ENCODE measurements at places on chromosomes 3 and 15.
A peak's percentile ranks its signal among the peaks of the same experiment; 100 is the strongest.

DNA sequence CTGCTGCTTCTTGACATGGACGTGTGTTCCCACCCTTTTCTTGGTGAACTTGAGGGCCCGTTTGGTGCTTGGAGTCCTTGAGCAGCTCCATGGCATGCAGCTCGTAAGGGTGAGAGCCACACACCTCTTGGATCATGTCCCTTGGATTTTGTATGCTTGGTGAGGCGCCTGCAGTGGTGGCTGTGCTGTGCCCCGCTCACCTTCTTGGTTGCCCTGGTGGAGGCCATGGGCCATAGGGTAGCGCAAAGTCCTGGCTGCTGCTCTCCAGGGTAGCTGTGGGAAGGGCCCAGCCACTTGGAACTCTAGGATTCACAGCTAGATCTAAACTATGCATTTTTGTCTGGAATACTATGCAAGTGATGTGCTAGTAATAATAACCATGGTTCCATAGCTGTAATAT lies 26.7 kb upstream of the DPPA4 start:
- DNase-seq: no peak

DNA sequence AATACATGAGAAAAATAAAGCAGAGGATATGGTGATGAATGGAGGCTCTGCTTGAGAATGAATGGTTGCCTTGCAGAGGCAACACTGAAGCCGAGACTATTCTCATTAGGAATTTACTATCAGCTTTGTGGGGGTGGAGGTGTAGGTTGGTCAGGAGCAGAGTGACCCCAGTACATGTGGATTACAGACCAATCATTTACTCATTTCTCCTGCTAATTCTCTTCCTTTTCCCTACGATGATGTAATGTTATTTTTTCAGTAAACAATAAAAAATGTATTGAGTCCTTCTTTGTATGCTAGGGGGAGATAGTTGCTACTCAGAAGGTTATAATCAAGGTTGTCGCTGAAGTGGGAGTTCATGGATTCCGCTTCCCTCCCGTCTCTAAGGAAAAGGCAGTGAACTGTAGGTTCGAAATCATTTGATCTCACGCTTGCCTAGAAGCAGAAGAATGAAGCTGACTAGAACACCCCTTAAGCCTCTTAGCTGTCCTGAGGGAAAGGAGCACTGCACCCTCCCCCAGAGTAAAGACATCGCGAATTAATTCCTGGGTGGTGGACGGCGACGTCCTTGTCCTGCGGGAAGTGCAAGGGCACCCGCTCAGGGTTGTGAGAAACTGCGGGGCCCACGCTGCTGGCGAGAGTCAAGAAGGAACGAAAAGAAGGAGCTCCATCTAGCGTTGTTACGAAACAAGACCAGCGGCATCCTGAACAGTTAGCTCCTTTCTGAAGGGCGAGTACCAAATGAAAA lies 213.2 kb upstream of the PFN2 start:
- DNase-seq: peak; percentile 87

GRCh38 chr3:66133853-66134445 lies 86.9 kb upstream of the SLC25A26 start:
- no peak for DNase-seq

DNA sequence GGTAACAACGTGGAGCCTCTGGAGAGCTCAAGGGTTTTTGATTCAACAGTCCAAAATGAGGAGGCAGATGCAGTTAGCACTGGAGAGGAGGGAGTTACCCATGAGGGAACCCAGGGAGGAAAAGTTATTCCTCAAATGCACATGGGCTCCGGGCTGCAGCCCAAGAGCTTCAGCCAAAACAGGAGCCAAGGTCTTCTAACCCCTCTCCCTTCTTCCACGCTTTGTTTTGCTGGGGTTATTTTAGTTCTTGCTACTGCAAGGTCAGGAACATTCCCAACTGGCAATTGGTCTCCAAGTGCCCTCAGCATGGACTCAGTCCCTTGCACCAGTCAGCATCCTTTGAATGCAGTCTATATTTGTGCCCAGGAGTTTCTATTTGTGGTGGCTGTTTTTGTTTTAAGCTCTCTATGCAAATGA lies 90.0 kb downstream of the TGFBR2 start:
- no peak for DNase-seq

DNA sequence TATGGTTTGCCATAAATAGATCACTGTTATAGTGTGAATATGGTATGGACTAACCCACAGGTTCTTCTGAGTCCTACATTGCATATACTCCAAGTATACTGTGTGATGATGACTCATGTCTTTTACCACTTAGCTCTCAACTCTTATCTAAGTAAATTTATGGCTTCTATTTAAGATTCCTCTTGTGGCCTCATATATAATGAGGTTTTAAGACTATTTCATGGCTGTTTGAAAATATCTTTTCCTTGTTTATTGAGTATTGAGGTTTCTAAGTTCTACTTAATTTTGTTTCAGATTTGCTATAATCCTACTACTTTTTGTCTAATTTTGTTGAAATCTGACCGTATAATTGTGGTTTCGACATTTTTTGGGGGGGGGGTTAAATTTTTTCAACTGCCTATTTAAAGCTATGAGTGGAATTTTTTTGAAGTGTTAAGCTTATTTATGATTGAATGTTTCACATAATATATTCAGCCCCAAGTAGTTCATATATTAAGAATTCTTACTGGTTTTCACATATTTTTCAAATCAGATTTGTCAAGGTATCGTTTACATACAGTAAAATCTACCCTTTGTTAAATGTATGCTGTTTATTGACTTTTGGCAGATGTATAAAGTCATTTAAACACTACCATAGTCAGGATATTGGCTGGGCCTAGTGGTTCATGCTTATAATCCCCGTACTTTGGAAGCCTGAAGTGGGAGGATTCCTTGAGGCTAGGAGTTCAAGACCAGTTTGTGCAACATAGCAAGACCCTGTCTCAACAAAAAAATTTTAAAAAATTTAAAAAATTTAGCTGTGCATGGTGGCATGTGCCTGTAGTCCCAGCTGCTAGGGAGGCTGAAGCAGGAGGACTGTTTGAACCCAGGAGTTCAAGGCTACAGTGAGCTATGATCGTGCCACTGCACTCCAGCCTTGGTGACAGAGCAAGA lies 11.7 kb downstream of the SLC25A36 start:
- no peak for DNase-seq

- DNase-seq: no peak
Measured at GRCh38 chr3:136048068-136048467, 82.5 kb downstream of the PPP2R3A start.

DNA sequence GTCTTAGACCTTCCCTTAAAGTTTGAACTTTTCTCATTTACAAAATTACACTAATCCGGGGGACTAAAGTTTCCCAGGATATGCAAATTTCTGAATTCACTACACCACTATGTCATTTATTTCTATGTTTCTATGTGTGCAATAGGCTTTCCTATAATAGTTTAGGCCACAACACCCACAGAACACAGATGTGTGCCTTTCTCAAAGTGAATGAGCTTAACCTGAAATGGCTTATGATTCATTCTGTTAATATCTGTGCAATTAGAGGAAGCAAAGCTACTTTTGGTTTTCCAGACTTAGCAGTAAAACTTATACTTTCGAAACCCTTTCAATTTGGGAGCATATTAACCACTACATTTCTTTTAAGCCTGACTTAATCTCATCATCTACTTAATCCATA lies 748.1 kb downstream of the GBE1 start:
- no peak for DNase-seq

- DNase-seq: no peak
Measured at GRCh38 chr3:144165482-144165881, 193.9 kb downstream of the DIPK2A start.

DNA sequence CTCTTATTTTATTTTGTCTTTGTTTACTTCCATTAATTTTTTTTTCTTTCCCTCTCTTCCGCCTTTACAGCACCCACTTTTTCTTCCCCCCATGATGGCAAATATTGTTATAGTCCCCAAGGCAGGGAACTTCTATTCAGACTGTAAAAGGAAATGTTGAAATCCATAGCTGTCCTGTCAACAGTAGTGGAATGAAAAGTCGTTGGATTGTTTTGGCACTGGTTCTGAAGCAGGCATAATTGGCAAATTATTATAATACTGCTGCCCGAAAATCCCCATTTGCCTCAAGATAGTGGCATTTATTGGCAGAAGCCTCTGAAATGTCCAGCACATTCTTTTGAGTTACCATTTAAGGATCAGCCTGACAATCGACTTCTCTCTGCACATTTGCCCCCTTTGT lies 150.6 kb downstream of the TPRG1 start:
- DNase-seq: no peak

GRCh38 chr3:111763001-111763471 lies 96.0 kb upstream of the PHLDB2 start:
- no peak for DNase-seq

DNA sequence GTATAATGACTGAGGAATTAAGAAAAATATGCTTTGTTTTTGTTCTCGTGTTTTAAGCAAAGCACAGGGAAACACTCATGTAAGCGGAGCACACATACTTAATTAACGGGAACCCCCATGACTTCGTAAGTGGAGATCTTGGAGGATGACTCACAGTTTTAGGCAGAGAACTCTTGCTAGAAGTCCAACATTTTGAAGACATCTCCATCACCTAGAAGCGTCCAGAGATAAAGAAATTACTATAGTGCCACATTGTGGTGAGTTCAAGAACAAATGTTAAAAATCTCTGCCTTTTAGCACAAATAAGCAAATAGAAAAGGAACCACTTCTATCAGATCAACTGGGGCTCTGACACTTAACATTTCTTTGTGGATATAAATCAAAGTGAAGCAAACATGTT lies 194.1 kb upstream of the ARHGEF26 start:
- DNase-seq: no peak

- DNase-seq: no peak
Measured at GRCh38 chr3:61777483-61777882, 216.1 kb downstream of the PTPRG start.

DNA sequence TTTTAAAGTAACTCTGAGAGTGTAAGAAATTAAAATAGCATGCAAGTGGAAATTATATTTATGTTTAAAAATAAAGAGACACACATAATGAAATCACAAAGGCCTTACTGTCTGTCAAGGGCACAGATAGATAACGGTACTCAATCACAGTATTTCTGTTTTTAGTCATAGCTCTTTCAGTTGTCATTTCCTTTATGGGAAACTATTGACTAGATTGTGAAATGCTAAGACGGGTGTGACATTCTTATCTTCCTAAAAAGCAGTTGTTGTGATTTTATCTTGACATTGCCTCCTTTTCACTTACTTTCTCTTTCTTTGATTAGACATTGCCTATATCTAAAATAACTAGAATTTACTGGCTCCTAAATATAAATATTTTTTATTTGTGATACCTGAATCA lies 100.1 kb upstream of the PLSCR5 start:
- DNase-seq: no peak

DNA sequence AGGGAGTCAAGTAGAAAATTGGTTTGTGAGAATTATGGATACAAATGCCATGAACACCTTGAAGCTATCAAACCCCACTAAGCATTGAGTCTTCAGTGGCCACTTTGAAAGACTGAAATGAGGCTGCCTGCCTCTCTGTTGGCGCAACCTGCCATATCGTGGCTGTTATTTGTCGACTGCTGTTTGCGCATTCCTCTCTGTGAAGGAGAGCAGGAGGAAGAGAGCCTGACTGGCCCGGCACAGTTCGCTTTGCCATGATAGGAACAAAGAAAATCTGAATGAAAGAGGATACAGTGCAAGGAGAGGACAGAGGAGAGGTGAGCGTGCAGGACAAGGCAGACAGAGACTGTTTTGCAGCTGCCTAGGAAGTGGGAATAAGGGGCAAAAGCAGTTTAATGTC lies 289.4 kb downstream of the RYR3 start:
- no peak for DNase-seq
